ENCODE measurements at places on chromosomes 16 and 17. TPM values are rescaled to one million over a fixed set of nuclear protein-coding genes. Genes with fewer than 3 reads are reported as not detected.

RHBDF2 gene
- polyA plus RNA-seq = 8.7 TPM

- no peak for DNase-seq
These were observed 14.5 kb downstream of the OTOP3 start for GRCh38 chr17:74950207-74950606.

CES2 gene
- 48.1 TPM for polyA plus RNA-seq

GRCh38 chr17:34565713-34566112 is 13.7 kb upstream of the TMEM132E start:
- no peak for DNase-seq

DNA sequence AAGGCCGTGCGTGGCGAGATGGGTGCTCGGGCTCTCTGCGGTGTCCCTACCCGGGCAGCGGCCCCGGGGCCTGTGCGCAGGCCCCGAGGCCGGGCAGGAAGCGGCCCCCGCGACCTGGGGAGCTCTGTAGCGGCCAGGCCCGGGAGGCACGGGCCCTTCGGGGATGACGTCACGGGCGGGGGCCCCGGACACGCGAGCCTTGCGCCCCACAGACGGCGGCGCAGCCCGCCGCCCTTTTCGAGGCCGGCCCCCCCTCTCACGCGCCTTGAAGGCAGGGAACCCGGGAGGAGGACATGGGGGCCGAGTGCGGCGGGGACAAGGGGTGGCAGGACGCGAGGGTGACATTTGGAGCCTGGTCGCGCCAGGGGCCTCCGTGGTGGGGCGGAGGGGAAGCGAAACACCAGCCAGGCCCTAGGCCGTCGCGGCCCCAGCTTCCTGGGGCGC is 1.1 kb downstream of the RAI1 start:
- no peak for DNase-seq

ZNF48 gene
- 11.7 TPM for polyA plus RNA-seq

GRCh38 chr17:79220713-79221291 is 146.2 kb downstream of the ENGASE start:
- DNase-seq = no peak

TM4SF5 gene
- polyA plus RNA-seq = 1.5 TPM

- DNase-seq = no peak
These were observed 317.6 kb downstream of the SEC14L1 start for GRCh38 chr17:77458202-77459017.

RPAIN gene
- polyA plus RNA-seq = 61.5 TPM

GRCh38 chr17:76920364-76921139 is 52.3 kb downstream of the MGAT5B start:
- DNase-seq = no peak

GRCh38 chr17:7932949-7933348 is 943 bp downstream of the CNTROB start:
- DNase-seq = no peak

TPSG1 gene
- polyA plus RNA-seq = 1.1 TPM

DNA sequence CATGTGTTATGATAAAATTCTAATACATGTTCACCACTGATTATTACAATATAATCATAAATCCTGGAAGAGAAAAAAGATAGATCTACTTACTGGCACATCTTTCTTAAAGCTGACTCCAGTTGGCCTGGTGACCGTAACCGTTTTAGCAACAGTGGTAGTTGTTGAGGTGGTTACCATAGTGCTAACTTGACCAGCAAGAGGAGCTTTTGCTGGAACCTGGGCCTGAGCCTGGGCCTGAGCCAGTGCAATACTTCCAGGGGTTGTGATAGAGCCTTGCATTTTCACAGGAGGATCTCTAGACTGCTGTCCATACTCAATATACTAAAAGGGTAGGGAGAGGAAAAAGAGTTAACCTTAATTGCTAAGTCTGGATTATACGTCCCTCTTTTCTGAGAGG is 36.2 kb downstream of the SETD6 start:
- no peak for DNase-seq

GRCh38 chr16:85159179-85159980 is 47.1 kb upstream of the CIBAR2 start:
- no peak for DNase-seq

CCDC144A gene
- polyA plus RNA-seq = 0.99 TPM

- DNase-seq = no peak
These were observed 10.1 kb downstream of the GSG1L start for GRCh38 chr16:28053461-28053860.

CACNG4 gene
- 4.5 TPM for polyA plus RNA-seq

DNA sequence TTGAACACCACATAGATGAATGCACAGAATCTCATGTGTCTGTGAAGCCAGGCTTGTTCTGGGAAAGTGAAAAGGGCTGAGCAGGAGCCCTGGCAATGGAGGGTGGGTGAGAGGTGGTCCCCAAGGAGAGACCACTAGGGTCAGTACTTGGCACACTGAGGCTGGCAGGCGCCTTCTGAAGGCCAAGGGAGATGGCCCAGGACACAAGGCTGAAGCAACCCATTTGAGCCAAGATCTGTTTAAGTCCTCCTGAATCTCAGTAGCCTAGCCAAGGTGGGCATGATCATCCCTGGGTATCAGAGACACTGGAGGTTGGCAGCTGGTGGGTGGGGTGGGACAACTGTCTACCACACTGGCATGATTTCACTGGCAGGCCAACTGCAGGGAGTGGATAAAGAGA is 1741.2 kb downstream of the TP53TG3F start:
- no peak for DNase-seq

BLMH gene
- 99.7 TPM for polyA plus RNA-seq

DNA sequence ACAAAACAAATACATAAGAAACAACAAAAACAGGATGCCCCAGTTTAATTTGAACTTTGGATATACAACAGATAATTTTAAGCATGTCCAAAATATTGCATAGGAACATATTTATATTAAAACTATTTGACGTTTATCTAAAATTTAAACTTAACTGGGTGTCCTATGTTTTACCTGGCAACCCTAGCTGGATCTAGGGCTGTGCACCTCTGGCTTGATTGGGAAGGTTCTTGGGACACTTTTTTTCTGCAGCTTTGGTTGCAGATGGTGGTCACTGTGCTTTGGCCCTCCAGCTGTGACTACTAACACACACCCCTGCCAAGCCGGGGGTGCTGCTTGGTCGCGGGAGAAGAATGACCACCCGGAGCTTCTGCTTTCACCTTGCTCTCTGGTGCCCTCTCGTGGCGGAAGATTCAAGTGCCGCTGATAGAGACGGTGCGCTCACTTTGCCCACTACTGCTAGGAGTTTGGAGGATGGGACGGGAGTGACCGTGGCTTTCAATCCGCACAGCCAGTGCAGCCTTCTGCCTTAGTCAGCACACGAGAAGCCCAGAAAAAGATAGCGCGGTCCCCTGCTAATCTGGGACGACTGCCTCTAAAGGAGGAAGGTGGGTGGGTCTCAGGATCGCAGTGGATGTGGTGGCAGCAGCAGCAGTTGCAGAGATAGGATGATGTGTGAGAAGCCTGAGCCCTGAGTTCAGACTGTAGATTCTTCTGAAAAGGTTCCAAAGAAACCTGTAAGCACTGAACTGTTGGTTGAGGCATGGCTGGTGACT is 6.7 kb downstream of the SPACA3 start:
- peak; percentile 68 for DNase-seq

JPH3 gene
- 0.75 TPM for polyA plus RNA-seq

DNA sequence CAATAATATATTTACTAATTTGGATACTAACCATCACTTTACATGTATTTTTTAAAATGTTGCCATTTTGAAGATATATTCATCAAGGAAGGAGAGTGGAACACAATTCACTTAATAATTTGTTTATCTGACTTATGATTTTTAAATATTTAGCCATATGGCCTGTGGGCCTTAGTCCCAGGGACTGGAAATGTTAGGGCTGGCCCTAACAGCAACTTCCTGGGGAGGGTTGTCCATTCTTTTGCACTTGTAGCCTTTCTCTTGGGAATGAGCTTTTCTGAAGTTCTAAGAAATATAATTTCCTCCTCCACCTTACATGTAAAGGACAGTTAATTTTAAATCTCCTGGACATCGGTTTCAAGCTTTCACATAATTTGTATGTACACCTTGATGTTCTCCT is 27.7 kb upstream of the WSB1 start:
- DNase-seq = no peak

DNA sequence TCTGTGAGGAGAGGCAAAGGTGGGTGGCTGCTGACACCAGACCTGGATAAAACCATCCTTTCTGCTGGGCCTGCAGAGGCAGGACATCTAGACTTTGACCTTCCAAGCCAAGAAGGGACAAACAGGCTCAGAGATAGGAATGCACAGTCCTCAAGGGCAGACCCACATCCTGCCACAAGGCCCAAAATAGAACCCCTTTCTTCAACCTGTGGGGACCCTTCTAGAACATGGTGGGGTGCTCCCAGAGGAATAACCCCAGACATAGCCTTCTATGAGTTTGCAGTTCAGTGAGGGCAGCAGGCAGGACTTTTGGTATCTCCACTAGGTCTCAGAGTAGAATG is 3.8 kb upstream of the CBFB start:
- DNase-seq = no peak

DNA sequence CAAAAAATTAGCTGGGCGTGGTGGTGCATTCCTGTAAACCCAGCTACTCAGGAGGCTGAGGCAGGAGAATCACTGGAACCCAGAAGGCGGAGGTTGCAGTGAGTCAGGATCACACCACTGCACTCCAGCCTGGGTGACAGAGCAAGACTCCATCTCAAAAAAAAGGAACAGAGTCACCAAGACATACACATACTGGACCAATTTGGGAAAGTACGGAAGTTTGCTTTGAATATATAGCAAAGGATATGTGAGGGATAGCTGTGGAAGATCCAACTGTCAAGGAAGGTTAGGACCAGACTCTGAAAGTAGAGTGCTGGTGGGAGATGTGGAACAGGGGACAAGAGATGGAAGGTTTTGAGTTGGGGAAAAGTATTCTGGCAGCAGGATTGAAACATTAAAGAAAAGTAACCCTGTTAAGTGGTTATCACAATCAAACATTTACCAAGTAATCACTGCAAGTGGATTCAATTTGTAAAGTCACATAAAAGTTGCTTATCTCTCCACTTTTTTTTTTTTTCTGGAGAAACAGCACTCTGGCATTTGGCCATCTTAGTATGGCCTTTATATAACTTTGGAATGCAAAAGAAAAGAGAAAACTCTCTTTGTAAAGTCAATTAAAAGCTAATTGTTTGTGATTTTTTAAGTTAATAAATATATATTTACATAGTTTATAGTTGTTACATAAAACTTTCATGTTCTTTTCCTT is 259.4 kb upstream of the TBX2 start:
- no peak for DNase-seq

KRTAP4-4 gene
- not detected for polyA plus RNA-seq

FBRS gene
- 97.0 TPM for polyA plus RNA-seq

DNAI2 gene
- polyA plus RNA-seq = 0.16 TPM

GRCh38 chr17:74145756-74146155 is 57.7 kb upstream of the RPL38 start:
- DNase-seq = no peak

FSCN2 gene
- 1.3 TPM for polyA plus RNA-seq
